ENCODE measurements at places on chromosomes 1 and 21.

DNA sequence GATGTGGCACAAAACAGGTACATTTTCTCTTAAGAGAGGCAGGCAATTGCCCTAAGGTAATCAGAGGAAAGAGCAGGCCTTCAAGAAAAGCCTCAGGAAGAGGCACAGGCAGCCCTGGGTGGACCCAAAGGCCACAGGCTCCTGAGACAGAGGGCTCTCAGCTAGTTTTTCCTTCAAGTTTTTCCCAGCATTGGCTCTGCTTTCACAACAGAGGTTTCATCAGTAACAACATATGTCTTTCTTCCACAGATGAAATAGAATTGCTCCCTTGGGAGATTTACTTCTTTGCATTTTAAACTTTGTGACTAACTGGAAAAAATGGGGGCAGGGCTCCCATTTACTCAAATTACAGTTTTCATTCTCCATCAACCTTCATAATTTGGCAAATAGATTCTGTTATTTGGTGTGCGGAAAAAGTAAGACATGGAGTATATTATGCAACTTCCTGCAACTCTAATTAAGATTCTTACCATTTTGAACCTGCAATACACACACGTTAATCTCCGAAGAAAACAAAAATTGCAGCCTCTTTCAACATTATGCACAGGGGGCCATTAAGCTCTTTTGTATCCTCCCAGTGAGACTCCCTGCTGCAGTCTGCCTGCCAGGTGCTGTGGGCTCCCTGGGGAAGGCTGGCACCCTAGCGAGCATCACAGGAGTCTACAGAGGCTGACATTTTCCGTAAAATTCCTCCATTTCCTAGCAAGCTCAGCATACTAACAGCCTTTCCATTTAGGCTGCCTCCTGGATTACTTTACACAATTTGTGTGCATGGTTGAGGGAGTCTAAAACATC, 282.3 kb downstream of the USH2A start:
- DNase-seq, result no peak

- DNase-seq, result no peak
These were observed 71.2 kb downstream of the ARHGEF10L start for GRCh38 chr1:17610713-17611112.

GRCh38 chr1:75587692-75588091, 23.2 kb downstream of the SLC44A5 start:
- no peak for DNase-seq

DNA sequence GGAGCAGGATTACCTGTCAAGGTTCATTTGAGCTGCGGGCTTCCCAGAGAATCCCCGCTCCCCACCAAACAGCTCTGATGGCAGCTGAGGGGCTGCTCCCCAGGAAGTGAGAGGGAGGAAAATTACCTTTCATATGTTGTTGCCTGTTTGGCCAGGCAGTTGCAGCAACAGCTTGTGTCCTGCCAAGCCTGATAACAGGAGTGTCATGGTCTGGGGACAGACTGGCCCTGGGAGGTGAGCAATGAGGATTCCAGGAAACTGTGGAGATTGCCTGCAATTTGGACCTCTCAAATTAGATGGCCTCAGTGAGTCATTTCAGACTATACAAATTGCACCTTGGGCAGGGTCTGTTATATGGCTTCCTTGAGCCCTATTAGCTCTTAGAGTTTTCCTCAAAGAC, 189.3 kb downstream of the PTPRU start:
- no peak for DNase-seq

- peak; percentile 25 for DNase-seq
These were observed 305.4 kb upstream of the PTBP2 start for GRCh38 chr1:96416111-96416595.
